Retinal pigment epithelial cell (primary cell): ENCODE measurements at places on chromosomes 4 and X.

DNA sequence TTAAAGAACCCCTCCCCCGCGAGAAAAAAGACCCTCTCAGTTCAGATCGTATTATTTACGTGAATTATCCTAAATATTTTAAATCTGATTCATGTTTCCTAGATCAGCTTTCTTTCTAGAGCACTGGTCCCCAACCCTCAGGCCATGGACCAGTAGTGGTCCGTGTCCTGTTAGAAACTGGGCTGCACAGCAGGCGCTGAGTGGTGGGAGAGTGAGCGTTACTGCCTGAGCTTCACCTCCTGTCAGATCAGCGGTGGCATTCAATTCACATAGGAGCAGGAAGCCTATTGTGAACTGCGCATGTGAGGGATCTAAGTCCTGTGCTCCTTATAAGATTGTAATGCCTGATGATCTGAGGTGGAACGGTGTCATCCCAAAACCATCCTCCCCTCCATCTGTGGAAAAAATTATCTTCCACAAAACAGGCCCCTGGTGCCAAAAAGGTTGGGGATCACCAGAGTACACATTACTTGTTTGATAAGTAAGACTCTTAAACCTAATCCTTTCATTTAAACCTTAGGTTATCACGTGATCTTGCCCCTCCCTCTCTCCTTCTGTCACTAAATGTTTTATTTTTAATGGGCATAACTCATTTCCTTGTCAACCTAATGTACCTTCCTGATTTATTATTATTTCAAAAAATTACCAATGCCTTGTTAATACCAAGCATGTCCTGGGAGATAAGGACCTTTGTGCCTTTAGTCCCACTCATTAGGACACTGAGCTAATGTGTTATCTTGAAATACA, 442.9 kb downstream of the TLL1 start:
- DNase-seq = no peak

- DNase-seq = peak; percentile 13
Observed at GRCh38 chrX:152220606-152221005, 82.2 kb upstream of the MAGEA10 start.

DNA sequence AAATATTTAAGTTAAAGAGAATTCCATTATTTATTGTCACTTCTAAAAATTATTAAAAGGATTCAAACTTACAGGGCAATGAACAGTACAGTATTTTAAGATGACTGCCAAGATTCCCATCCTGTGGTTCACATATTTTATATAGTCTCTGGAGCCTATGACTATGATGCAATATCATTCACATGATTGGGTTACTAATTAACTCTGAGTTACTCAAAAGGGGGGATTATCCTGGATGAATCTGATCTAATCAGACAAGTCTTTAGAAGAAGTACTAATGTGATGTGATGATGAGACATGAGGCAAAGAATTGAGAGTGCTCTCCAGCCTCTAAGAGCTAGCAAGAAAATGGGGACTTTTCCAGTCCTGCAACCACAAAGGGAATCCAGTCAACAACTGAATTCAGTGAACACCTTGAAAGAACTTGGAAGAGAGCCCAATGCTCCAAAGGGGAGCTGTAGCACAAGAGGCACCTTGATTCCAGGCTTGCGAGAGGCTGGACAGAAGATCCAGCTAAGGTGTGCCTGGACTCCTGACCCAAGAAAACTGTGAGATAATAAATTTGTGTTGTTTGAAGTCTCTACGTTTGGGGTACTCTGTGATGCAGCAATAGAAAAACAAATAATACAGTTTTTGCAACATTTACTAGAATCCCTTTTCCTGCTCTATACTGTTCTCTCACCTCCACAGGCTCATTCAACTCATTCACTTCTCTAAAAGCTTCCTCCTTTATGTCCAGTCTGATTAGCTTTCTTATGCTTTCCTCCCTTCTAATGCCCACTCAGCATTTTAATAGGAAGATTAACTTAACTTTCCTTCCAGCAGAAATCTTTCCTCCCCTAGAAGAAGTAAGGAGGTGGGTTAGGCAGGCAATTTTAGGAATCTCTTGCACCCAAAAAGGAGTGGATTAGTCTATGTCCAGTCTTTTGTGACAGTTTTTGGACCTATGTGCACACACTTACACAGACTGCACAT, 133.8 kb upstream of the LCORL start:
- DNase-seq = peak; percentile 85

- no peak for DNase-seq
Observed at GRCh38 chrX:15215366-15215765, 54.5 kb downstream of the ASB9 start.

DNA sequence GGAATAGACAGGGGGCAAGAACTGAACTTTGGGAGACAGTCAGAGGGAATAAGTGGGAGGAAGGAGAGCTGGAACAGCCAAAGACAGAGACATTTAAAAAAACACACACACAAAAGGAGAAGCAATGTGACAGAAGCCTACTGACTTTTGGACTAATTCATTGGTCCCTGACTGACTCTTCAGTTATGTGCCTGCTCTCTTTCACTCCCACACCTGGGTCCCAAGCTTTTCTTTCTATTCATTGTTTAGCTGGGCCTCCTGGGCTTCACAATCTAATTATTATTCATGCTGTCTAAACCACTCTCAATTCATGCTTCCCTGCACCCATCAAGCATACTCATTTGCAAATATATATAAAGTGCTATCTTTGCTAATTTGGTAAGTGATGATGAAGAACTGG, 139.2 kb upstream of the IRS4 start:
- no peak for DNase-seq

DNA sequence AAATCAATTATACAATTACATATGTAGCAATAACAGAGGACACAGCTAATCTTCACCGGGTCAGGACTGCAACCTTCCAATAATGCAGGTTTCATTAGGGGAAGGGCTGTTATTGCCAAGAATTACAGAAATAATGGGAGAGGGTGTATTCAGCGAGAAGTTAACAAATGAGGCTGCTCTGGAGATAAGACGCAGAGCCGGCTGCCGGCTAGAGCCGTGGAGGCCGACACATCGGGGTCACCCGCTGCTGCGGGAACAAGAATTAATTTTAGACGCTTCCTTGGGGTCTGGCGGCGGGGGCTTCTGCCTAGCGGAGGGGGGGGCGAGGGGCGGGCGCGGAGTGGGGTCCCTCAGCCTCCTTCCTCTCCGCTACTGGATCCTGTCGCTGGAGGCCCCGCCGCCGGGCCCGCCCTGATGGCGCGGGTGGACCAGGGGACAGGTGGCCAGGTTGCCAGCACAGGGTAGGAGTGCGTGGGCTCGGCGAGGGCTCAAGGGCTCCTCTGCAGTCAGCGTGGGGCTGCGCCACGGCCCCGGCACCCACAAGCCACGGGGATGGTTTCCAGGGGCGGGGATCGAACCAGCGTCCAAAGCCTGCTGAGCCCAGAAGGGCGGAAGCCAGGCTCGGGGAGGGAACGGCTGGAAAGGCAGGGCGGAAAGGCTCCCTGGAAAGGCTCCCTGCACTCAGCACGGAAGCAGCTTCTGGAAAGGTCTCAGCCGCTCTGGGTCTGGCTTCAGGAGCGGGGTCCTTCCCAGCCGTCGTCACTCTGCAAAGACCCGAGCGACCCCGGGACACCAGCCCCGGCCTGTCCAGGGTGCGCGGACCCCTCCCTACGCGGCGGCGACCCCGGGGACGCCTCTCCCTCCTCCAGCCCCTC, 113.8 kb upstream of the NKX1-1 start:
- DNase-seq = no peak

GRCh38 chrX:132497432-132497831, 8.6 kb upstream of the MBNL3 start:
- no peak for DNase-seq

DNA sequence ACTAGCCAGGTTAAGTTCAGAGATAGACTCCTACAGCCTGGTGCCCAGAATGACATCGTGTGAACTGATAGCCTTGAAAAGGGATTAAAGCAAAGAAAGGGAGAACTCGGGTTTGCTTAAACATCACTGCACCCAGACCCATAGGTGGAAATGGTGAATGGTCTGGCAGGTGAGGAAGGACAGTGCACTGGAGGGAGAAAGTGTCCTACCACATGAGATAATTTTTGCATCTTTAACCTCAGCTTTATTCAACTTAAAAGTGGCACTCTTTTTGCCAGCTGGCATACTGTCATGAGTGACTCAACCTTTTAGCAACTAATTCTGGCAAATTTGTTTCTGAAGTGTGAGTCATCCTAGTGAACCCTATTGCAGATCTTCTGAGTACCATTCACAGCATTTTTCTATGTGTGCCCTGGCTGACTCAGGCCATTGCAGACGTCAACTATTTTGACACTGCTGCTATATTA, 53.0 kb upstream of the DAPP1 start:
- DNase-seq = peak; percentile 95

- no peak for DNase-seq
Observed at GRCh38 chrX:10516781-10517322, 103.5 kb downstream of the MID1 start.

GRCh38 chr4:84596826-84597225, 13.9 kb downstream of the CDS1 start:
- DNase-seq = no peak

DNA sequence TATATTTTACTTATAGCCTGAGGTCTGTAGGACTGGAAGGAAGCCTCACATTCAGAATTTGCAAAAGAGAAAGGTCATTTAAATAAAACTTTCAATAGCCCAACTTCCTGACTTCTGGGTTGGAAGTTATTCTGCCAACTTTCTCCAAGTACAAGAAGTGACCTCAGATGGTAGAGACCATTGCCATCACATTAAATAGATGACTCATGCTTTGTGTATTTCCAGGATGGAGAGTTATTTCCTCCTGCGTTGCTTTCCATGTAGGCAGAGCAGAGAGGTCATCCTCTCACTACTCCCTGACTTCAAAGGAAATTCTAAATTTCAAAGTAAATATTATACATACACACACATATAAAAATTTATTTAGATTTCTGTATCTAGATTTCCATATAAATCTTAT, 73.0 kb upstream of the NR3C2 start:
- DNase-seq = peak; percentile 46

- no peak for DNase-seq
Observed at GRCh38 chrX:100695302-100695701, 36.6 kb downstream of the SYTL4 start.

GRCh38 chr4:98150092-98150761, 7.0 kb upstream of the STPG2 start:
- no peak for DNase-seq

GRCh38 chrX:129006491-129006890, 516.8 kb downstream of the SMARCA1 start:
- no peak for DNase-seq

DNA sequence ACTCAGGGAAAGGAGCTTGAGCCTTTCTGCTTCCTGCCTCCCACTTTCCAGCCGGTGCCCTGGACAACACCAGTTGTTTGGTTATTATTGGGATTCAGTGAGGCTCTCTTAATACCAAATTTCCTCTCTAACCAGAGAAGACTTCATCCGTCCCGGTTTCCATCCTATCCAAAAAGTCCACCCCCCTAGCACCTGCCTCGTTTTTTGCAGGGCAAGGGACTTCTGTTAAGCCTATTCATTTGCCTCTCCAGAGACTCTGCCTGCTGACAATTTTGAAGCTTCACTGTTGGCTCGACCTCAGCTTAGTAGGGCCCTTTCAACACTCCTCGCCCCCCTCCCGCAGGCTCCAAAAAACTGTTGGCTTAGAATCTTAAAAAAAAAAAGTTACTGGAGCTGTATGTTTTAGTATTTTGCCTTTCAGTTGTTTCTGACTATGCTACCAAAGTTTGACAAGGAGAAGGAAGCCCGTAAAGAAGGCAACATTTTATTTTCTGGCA, 779 bp upstream of the PRSS12 start:
- DNase-seq = no peak

DNA sequence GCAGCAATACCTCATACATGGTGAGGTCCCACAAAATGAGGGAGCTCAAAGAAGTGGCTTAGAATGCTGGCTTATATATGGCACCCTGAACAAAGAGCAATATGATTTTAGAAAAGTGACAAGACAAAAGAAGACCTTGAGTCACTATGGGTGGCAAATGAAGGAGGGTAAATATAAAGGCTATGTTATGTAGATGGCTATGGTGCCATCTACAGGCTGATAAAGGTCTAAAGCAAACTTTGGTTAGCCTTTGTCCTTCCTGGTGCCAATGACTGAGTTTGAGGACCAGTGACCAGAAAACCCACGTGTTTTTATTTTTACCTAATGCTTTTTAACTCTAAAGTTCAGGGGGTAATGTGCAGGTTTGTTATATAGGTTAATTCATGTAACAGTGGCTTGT, 151.8 kb downstream of the CCNG2 start:
- no peak for DNase-seq
